ENCODE measurements at places on chromosomes 16 and 17. TPM values are rescaled to one million over a fixed set of nuclear protein-coding genes. Genes with fewer than 3 reads are reported as not detected.
A peak's percentile ranks its signal among the peaks of the same experiment; 100 is the strongest.

GRCh38 chr17:56834380-56835263 lies 671 bp downstream of the DGKE start:
- no peaks in the 10 kb centered on the region for H3K27me3 ChIP-seq
- H3K36me3 ChIP-seq = peaks cover 32% of the 10 kb centered on the region
- DNase-seq = peak; percentile 74
- H3K4me1 ChIP-seq = peaks cover 56% of the 10 kb centered on the region
- peak overlapping the region; percentile 87 for H3K27ac ChIP-seq
- peak overlapping the region; percentile 89 for H3K4me3 ChIP-seq

GRCh38 chr17:45314741-45315647 lies 1.8 kb downstream of the MAP3K14 start:
- H3K27me3 ChIP-seq = peaks cover 3% of the 10 kb centered on the region
- H3K4me3 ChIP-seq = peak overlapping the region; percentile 94
- H3K36me3 ChIP-seq = peaks cover 48% of the 10 kb centered on the region
- peak overlapping the region; percentile 90 for H3K27ac ChIP-seq
- DNase-seq = no peak
- H3K4me1 ChIP-seq = peaks cover 72% of the 10 kb centered on the region

The TEX19 gene
- 0.23 TPM for total RNA-seq

DNA sequence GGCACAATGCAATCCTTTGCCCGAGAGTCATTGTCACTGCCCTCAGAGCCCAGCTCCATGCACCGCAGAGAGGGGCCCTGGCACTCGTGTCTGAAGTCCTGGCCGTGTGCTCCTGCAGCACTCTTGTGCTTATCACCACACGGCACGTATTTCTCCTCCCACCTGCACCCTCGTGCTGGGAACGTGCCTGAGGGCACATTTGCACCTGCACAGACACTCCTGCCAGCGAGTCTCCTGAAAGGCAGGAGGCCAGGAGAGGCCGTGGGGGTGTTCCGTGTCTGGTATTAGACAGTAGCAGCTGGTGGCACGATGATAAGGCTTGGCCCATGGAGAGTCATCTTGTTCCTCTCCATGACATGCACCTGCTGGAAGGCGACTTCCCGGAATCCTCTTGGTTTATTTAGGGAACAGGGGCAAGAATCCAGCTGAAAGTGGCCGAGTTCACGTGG lies 3.4 kb upstream of the ACSF3 start:
- no peaks in the 10 kb centered on the region for H3K36me3 ChIP-seq
- H3K27me3 ChIP-seq = peaks cover 9% of the 10 kb centered on the region
- no peak for DNase-seq
- no peak overlapping the region for H3K4me3 ChIP-seq
- peaks cover 8% of the 10 kb centered on the region for H3K4me1 ChIP-seq

The ZNRF1 gene
- total RNA-seq = 8.3 TPM
